Stimulated activated CD8-positive, alpha-beta memory T cell treated with anti-CD3 and anti-CD28 coated beads, Interleukin-4, amount 100 ng/mL, for 1 hour (primary cell): ENCODE measurements at places on chromosomes 16 and 17.

DNA sequence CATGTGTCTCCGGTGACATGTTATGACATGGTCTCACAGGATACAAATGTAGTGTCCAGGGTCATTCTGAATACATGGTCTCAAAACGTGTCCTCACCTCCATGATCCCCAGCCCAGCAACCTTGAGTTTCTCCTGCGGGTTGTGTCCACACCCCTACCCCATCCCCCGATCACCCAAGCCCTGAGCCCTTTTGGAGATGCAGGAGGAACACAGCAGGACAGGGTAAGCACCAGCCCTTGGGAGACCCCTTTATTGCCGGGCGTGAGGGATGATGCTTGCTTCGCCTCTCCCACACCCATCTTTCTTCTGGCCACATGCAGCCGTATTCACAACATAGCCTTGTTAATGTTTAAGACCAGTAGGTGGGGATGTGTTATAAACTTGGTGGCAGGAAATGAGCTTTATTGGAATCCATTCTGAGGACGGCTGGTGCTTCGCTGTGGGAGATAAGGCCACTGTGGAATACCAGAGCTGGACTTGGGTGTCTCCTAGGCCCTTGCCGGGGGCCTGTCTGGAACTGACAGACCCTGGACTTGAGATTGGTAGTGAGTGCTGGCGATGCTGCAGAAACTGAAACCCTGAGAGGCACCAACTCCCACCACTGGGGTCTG lies 5.5 kb downstream of the TMEM132E start:
- DNase-seq = no peak

DNA sequence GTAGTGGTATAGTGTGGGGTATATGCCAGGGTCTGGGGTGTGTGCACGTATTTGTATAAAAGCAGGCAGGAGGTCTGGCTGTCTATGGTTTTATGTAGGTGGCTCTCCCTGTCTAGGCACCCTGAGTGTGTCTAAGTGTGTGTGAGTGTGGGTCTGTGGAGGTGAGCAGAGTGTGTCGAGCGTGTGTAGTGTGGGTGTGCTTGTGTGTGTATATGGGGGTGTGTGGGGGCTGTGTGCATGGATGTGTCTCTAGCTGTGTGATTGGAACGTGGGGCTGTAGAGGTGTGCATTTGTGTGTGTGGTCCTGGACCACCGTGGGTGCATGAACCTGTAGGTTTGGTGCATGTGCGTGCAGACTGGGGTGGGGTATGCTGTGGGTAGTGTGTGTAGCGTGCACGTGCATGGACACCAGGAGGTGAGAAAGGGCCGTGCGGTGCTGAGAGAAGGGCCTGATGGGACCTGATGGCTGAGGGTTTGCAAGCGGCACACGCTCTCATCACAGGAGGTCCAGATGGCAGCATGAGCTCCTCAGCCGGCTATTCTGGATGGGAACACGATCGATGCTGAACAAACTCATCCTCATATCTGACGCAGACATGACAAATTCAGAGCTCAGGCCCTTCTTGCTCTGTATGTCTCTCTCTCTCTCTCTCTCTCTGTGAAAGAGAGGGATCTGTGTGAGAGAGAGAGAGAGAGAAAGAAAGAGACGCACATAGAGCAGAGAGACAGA lies 27.7 kb downstream of the SPACA3 start:
- no peak for DNase-seq

GRCh38 chr17:1008008-1008761 lies 11.3 kb downstream of the TIMM22 start:
- no peak for DNase-seq

- no peak for DNase-seq
Measured at GRCh38 chr17:62891659-62892058, 74.4 kb upstream of the TANC2 start.

DNA sequence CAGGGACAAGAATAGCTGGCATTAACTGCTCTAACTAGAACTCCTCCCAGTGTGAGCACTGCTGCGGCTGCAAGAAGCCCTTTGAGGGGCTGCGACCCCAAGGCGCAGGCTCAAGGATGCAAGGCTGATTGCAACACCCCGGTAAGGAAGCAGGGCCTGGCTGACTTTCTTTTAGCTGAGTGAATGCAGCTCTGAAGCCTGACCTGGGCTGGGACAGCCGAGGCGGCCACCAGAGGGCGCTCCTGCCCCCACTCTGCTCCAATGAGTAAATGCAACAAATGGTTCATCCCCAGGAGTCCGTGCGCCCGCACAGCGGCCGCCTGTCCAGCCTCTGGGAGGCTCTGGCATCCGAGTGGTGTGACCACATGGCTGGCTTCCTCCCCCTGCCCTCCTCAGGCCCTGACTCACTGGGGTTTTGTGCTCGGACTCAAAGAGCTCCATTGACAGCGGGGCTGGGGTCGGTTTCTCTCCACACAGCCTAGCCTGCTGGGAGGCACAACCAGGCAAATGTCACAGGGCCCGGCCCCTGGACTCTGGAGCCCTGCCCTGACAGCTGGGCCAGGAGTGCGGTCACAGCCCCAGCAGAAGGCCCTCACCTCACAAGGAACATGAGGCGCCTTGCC lies at the start of gene SMIM5:
Gene SMIM5 (plus strand): TSS at position 572 of the 623 bp plus-strand sequence. CDS start 6,768 bp downstream, outside the sequence.
- DNase-seq = peak; percentile 70

DNA sequence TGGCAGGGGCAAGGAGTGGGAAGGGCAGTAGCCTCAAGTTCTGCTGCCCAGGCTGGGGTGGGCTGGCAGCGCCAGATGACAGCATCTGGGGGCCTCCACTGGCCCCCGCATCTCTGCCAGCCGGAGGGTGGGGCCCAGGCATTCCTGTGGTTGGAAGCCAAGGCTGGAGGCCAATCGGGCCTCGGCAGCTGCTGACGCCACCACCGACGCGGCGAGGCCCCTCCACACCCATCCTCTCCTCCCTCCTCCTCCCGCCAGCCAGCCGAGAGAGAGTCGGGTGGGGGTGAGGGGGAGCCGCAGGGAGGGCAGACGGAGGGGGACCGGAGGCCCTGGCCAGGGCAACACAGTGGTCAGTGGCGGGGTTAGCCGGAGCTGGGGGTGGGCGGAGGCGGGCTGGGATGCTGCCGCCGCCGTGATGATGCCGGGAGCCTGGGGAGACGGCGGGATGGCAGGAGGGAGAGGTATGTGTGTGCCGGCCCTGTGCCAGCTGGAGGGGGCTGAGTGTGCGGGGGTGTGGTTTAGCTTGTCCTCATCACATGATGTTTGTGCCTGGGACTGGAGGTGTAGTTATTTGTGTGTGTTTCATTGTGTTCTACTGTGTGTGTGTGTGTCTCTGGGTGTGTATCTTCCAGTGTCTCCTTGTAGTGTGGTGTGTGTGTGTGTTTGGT lies 36.6 kb downstream of the ARHGAP23 start:
- DNase-seq = no peak

DNA sequence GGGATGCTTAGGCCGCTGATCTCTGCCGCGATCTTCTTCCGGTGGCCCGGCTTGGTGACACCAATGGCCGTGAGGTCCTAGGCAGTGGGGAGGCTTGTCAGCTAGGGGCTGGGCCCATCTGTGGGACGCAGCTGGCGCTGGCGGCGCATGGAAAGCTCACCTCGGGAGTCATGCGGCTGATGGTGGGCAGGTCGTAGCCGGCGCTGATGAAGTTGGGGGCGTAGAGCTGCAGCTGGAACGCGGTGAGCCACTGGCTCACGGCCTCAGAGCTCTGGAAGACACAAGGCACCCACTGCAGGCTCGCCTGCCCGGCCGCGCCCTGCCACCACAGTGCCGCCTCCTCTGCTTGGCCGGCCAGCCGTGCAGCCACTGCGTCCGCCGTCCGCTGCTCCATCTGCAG lies 12.7 kb downstream of the CASKIN1 start:
- no peak for DNase-seq

GRCh38 chr16:4500272-4500671 lies 24.1 kb downstream of the HMOX2 start:
- no peak for DNase-seq

DNA sequence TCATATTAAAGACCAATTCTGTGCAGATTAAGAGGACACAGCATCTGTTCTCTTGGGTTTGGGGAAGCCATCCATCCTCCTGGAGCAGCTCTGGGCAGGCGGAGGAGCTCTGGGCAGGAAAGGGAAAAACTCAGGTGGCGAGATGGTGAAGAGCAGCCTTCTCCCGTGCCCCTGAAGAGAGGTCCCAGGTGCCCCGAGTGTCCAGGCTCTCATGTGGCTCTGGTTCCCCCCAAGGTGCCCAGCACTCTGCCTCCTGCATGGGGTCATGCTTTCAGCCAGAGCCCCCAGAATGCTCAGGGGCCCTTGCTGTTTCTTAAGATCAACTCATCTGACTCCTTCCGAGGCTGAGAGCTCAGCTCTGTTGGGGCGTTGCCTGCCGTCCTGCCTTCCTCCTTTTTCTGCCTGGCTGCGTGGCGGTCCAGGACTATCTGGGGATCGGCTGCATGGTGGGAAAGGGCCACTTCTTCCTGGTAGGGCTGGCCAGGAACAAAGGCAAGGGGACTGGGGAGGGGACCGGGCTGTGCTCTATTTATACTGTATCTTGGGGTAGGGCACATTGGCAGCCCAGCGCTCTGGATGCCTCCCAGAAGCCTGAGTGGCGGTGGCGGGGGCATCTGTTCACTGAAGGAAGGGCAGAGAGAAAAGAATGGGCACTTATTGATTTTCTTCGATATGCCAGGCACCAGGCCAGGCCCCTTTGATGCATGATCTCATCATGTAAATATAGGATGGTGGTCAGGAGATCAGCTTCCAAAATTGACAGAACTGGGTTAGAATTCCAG lies 103.2 kb upstream of the SDK2 start:
- no peak for DNase-seq

- DNase-seq = no peak
Measured at GRCh38 chr17:18891541-18891940, 33.6 kb downstream of the PRPSAP2 start.

- DNase-seq = no peak
Measured at GRCh38 chr16:69240331-69240730, 53.4 kb downstream of the SNTB2 start.

DNA sequence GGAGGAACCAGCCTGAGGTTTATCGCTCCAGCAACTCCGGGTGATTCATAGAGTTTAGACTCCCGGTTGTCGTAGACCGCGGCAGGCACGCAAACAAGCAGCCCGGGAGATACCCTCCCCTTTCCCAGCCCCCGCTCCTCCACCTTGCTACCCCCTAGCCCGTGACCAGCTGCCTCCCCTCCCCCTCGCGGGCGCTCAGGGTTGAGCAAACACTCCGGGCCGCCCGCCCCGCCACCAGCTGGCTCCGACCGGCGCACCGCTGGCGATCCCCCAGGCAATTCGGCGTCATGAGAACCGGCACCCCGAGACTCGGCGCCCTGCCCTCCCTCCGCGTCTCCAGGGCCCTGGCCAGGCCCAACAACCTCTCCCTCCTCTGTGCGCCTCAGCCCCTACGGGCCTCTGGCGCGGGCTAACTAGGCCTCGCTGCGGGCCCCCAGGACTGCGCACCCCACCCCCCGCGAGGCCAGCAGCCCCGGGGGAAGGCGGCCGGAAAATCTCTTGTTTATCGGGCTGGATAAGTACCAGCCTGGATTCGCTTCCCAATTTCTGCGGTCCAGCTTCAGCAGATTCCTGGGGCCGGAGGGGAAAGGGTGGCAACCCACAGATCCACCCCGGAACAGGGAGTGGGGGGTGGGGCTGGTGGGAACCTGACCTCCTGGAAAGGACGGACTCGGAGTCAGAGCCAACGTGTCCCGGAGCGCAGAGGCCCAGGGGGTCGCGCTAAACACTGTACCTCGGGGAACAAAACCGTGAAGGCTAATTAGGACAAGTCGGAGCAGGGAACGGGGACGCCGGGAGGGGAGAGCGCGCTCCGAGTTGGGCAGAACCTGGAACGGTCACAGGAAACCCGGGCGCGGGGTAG lies 951 bp upstream of the GPRC5C start:
- no peak for DNase-seq

DNA sequence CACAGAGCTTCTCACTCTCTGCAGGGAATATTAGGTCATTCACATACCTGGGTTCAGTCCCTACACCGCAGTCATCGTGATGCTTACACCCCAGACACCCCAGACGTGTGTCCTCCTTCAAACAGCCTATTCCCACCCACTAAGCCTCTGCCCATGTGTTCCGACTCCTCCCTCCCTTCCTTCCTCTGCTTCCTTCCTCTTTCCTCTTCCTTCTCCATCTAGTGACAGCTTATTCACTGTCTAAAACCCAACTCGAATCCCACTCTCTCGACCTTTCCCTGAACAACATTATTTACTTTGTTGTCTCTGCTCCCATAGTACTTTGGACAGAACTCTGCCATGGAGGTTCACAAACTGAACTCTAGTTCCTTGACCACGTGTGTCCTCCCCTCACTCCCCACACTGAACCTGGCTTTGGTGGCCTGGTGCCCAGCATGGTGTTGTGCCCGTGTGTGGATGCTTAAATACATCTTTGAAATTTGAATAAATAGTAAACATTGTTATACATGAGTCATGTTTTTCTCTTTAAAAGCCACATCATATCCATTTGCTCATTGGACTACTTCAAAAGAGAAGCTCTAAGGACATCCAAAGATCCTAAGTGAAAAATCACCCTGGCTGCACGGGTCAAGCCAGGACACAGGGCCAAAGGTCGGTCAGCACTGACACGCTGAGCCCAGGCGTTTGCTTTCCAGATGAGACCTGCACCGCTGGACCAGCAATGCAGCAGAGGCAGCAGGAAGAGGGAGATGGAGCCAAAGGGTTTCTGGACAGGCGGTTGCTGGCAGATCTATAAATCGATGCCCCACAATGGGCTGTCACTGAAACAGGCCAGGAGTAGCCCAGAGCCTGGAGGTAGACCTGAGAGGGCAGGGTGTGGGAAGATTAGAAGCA lies 14.1 kb upstream of the G6PC1 start:
- DNase-seq = no peak

GRCh38 chr16:3095869-3096268 lies 3.2 kb downstream of the ZSCAN10 start:
- no peak for DNase-seq

DNA sequence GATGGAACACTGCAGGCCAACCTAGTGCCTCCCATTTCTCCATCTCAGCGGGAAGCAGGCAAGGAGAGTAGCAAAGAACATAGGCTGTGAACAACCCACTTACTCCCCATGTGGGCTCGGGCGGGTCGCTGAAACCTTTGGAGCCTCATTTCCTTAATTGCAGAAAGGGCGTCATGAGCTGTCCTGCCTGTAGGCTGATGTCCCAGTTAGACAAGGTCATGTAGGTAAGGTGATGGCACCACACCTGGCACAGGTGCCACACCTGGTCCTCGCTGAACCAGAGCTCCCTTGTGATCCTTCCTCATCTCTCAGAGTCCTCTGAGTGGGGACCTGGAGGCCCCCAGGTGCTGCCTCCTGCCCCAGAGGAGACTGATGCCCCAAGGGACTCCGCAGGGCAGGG lies 22.9 kb downstream of the ABCC3 start:
- DNase-seq = no peak
